Omental fat pad (tissue), 4 donors: ENCODE measurements at places on chromosomes 6 and 20. TPM values are rescaled to one million over a fixed set of nuclear protein-coding genes. Genes with fewer than 3 reads are reported as not detected.

GRCh38 chr6:111461860-111462259 is 21.2 kb downstream of the REV3L start:
- DNase-seq: no peak

- no peak for DNase-seq
These were observed 3.8 kb upstream of the ECHDC1 start for GRCh38 chr6:127347178-127347577.

KHDC1L gene
- total RNA-seq: not detected

DNA sequence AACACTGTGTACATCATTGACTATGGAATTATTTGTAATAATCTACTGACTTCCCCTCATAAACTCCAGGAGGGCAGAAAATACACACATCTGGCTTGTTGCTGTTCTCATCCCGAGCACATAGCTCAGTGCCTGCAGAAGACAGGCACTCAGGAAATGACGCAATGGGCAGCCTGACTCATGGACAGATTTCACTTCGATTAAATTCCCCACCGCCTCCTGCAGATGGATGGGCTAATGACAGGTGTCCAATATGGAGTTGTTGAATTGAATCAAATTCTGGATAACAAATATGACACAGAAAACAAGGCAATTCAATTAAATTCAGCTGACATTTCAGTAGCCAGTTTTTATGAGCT is 9.1 kb downstream of the ANKRD60 start:
- DNase-seq: no peak

GRCh38 chr6:154864066-154864430 is 130.8 kb downstream of the SCAF8 start:
- no peak for DNase-seq

DNA sequence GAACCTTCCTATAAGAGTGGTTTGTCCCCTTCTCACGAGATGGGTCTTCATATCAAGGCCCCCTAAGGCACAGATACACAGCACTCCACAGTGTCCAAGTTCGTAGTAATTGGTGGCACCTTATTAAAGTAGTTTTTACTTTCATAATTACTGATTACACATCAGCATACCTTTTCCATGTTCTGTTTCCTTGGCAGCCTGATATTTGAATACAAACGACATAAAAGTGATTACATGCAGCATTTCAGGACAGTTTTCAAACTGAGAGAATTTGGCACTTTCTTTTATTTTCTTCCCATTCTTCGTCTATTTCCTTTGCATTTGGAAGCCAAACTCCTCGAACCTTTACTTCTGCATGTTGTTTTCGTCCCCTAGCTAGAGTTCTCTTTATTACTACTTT is 139.7 kb downstream of the MTHFD1L start:
- no peak for DNase-seq

DNA sequence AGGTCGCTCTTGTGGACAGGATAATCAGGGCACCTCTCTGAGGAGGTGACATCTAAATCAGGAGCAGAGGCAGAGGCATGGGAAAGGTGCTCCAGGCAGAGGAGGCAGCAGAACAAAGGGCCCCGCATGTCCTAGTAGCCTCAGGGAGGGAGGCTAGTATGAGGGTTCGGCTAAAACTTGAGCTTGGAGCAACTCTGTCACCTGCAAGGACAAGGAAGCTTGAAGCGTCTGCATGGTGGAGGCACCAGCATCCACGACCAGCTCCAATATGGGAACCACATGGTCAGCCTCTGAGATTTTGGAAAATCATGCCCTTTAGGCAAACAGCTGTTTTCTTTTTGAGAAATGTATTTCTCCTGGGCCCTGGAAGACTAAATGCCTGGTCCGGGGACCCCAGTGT is 13.0 kb upstream of the MPC1 start:
- DNase-seq: no peak

- DNase-seq: no peak
These were observed 62.3 kb upstream of the SLCO4A1 start for GRCh38 chr20:62580052-62580451.

DNA sequence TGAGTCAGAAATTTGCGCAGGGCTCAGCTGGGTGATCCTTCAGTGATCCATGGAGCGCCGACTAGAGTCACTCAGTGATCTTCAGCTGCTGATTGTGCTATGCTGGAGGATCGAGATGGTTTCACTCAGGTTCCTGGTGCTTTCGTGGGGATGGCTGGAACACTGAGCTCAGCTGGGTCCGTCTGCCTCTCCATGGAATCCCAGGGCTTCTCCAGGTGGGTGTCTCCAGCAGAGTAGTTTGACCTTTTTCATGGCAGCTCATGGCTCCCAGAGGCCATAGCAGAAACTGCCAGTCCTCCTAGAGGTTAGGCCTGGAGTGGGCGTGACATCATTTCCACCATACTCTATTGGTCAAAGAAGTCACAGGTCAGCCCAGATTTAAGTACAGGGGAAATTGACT is 88.8 kb upstream of the SIRPA start:
- DNase-seq: no peak

RSPH4A gene
- total RNA-seq: not detected

DNA sequence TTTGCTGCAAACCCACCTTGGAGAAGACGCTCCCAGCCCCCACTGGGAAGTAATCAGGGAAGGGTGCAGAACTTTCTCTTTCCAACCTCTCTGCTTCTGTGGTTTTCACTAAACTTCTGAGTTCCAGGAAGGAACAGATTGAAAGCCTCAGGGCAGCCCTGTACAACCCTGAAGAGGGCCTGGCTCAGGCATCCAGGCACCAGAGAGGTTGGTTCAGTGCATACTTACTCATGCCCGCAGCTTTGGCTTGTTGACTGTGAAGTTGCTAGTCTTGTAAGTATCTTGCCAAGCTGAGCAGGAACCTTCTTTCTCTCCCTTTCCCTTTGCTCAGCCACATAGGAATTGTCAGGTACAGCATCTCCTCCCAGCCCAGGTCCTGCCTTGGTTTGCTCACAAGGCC is 272.2 kb upstream of the FOXQ1 start:
- DNase-seq: no peak

DNA sequence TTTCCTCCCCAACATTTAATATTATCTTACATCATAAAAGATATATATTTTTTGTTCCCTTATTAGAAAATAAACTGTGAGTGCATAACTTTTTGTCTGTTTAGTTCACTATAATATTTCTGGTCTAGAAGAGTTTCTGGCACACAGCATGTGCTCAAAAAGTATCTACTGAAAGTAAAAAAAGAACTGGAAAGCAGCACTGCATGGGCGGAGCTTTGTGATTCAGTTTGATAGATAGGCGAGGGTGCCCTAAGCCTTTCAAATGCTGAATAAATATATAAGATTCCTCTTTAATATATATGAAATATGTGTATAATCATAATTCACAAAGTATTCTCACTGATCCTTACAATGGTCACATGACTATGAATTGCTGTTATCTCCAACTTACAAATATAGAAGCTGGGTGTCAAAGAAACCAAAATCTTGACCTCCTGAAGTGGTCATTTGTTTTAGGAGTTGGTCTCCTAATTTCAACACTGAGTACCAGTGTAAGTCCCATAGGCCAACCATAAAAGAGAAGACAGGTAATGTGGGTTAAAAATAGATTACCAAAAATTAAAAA is 50.8 kb downstream of the OR2B2 start:
- no peak for DNase-seq

C6orf163 gene
- 2.0 TPM for total RNA-seq

GRCh38 chr6:157452096-157452495 is 71.1 kb downstream of the ZDHHC14 start:
- DNase-seq: no peak

TSHZ2 gene
- total RNA-seq: 35.6 TPM

METTL24 gene
- total RNA-seq: 2.4 TPM

DNA sequence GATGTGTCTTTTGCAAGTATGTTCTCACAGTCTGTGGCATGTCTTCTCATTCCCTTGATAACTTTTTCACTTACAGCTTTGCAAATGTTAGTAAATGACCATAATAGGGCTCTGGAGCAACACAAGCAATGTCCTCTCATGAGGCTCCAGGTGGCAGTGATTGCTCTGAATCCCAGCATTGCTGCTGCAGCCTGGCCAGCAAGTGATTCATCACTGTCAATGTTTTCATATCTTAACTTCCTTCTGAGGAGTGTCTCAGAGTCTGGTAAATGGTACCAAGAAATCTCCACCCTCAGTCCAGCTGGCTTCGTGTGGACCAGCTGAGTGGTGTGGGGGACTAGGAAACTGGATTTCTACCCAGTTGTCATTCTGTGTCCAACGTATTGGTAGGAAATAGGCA is 139.6 kb downstream of the MYLK4 start:
- DNase-seq: no peak

- DNase-seq: no peak
These were observed 44.2 kb upstream of the OPRM1 start for GRCh38 chr6:153994811-153995210.
